ENCODE measurements at places on chromosomes 2 and 18. TPM values are rescaled to one million over a fixed set of nuclear protein-coding genes. Genes with fewer than 3 reads are reported as not detected.

DNA sequence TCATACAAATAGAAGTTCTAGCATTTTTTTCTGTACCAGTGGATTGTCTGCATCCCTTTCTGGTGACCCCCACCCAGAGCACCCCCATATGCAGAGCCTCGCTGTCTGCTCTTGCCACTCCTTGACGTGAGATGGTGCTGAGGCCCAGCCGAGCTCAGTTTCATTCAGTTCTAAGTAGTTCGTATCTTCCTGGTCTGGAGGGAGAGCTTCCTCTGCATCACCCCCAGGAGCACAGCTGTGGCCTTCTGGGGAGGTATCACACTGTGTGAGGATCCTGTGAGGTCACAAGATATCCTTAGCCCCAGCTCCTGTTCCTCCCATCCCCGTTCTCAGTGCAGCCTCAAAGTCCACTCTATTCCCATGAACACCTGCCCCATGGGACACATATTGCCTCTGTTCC is 132.7 kb downstream of the PTGR3 start:
- DNase-seq = no peak

GRCh38 chr18:67453901-67454300 is 62.6 kb downstream of the DSEL start:
- DNase-seq = no peak

GRCh38 chr2:165015052-165015642 is 59.8 kb upstream of the SLC38A11 start:
- peak; percentile 77 for DNase-seq

GRCh38 chr18:57767259-57768050 is 35.7 kb downstream of the ATP8B1 start:
- DNase-seq = peak; percentile 65

- DNase-seq = no peak
These were observed 41.0 kb downstream of the MYO3B start for GRCh38 chr2:170218931-170219330.

DNA sequence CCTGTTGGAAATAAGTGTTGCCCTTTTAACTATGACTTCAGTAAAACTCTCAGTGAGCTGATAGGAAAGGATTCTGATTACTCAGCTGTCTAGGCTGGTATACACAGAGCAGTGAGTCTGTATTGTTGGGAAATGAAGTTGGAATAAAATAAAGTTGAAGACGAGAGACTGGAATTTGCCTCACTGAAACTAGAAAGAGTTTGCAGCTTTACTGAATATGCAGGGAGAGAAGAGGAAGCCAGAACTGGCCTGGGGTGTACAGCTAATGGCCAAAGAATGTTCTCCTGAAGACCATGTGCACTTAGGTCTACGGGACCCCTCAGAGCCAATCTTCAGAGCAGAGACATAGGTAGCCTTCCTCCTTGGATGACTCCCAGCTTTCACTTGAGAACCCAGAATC is 26.5 kb downstream of the EIF4E2 start:
- peak; percentile 36 for DNase-seq

DNA sequence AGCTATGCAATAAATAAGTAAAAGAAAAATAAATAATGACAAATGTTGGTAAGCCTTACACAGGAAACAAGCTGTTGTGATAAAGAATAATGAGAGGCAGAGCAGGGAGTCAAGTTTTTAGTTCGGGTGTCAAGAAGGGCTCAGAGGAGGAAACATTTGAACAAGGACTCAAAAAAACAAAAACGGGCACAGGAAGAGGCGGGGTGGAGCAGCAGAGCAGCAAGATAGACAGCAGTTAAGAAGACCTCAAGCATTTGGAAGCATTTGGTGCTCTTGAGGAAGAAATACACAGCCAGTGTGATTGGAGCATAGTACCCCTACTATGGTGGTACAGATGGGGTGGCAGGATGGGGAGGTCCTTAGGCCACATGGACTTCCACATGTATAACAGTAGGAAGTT is 2.8 kb downstream of the TMEM169 start:
- no peak for DNase-seq

ZNG1B gene
- total RNA-seq = 41.0 TPM

TOGARAM2 gene
- under 0.01 TPM for total RNA-seq

FAP gene
- total RNA-seq = 150 TPM
